Placental pericyte (primary cell): ENCODE measurements at places on chromosomes 12 and 14. TPM values are rescaled to one million over a fixed set of nuclear protein-coding genes. Genes with fewer than 3 reads are reported as not detected.

The PPP1R36 gene
- 0.43 and 1.1 TPM in 2 replicates for total RNA-seq

The RHOF gene
- total RNA-seq: 9.6 and 9.9 TPM in 2 replicates

The ERP27 gene
- 0.29 TPM in 1 of 2 replicates, not detected in the other for total RNA-seq

The CAND1 gene
- total RNA-seq: 86.7 and 118 TPM in 2 replicates

The SMCO2 gene
- 0.22 TPM in 1 of 2 replicates, not detected in the other for total RNA-seq

The CLEC1A gene
- not detected in 2 replicates for total RNA-seq

The ESR2 gene
- 0.14 TPM in 1 of 2 replicates, not detected in the other for total RNA-seq

The RPGRIP1 gene
- total RNA-seq: 0.22 and 0.29 TPM in 2 replicates

The CDC42BPB gene
- total RNA-seq: 99.8 and 142 TPM in 2 replicates

The CEBPE gene
- total RNA-seq: not detected in 2 replicates

The SPX gene
- 0.29 and 0.44 TPM in 2 replicates for total RNA-seq

The MGP gene
- total RNA-seq: 1.0 and 3.7 TPM in 2 replicates

The ETFBKMT gene
- total RNA-seq: 1.5 and 3.1 TPM in 2 replicates

The TBX3 gene
- 24.7 and 182 TPM in 2 replicates for total RNA-seq

The RAD9B gene
- 0.44 and 1.4 TPM in 2 replicates for total RNA-seq

The PLBD1 gene
- total RNA-seq: 7.3 and 11.4 TPM in 2 replicates

The PTPRQ gene
- 0.22 and 0.29 TPM in 2 replicates for total RNA-seq

The SLC25A21 gene
- total RNA-seq: under 0.01 and 1.4 TPM in 2 replicates

The MFAP5 gene
- total RNA-seq: under 0.01 and 0.86 TPM in 2 replicates

The PRKCH gene
- total RNA-seq: 1.1 and 1.5 TPM in 2 replicates

The TAS2R7 gene
- not detected in 2 replicates for total RNA-seq

The AGAP2 gene
- 0.22 and 0.29 TPM in 2 replicates for total RNA-seq

The STXBP6 gene
- total RNA-seq: 2.8 and 5.6 TPM in 2 replicates

The CAPZA3 gene
- not detected in 2 replicates for total RNA-seq

The CLEC2D gene
- 3.5 and 5.4 TPM in 2 replicates for total RNA-seq

The AKAP5 gene
- 0.86 and 1.1 TPM in 2 replicates for total RNA-seq

The SERPINA10 gene
- not detected in 2 replicates for total RNA-seq

The AICDA gene
- not detected in 2 replicates for total RNA-seq

The C12orf60 gene
- 0.44 and 0.86 TPM in 2 replicates for total RNA-seq

The CHPT1 gene
- total RNA-seq: 21.0 and 33.9 TPM in 2 replicates

The WNT1 gene
- not detected in 2 replicates for total RNA-seq

The AREL1 gene
- total RNA-seq: 41.8 and 57.6 TPM in 2 replicates

The LYSET gene
- 5.9 and 11.9 TPM in 2 replicates for total RNA-seq
